ENCODE measurements at places on chromosomes 1 and 21.
A peak's percentile ranks its signal among the peaks of the same experiment; 100 is the strongest.

GRCh38 chr1:66370462-66370971 lies 163.4 kb upstream of the SGIP1 start:
- DNase-seq = no peak

GRCh38 chr1:178660461-178660860 lies 64.6 kb upstream of the RALGPS2 start:
- no peak for DNase-seq

DNA sequence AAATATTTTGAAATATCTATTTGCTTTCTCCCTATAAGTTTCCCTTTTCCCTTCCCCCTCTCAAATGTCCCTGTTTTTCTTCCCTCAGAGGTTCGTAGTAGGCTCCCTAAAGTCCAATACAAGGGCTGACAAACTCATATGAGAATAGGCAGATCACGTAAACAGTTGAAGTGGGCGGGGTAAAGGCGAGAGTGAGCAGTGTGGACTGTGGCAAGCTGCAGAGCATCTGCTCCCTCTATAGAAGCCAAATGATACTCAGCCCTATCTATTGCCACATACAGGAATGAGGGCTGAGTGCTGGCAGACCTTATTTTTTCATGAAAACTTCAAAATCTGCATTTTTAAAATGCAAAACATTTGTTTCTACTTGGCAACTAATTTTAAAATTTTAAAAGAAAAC lies 26.3 kb downstream of the PRDX6 start:
- no peak for DNase-seq

DNA sequence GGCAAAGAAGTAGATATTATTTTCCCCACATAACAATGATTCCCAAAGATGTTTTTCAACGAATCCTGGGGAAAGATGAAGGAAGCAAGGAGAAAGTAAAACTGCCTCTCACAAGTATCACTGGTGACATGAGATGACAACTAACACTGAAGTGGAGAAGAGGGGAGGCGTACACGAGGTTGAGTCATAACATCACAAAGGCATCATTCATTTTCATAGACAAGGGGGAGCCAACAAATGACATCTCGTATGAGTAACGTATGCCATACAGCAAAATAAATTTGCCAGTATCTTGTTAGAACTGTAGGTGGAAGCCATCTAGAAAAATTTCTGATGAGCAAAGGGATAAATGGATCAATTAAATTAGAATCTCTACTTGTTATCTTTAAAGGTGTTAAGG lies 56.6 kb downstream of the ATP1B1 start:
- DNase-seq = no peak

- no peak for DNase-seq
Observed at GRCh38 chr1:151565502-151566189, 25.5 kb downstream of the TUFT1 start.

- no peak for DNase-seq
Observed at GRCh38 chr1:78755986-78756385, 106.4 kb downstream of the IFI44 start.

GRCh38 chr1:31470794-31471315 lies 57.8 kb downstream of the SERINC2 start:
- DNase-seq = no peak

GRCh38 chr1:28132171-28133167 lies 44.0 kb downstream of the PTAFR start:
- DNase-seq = no peak

DNA sequence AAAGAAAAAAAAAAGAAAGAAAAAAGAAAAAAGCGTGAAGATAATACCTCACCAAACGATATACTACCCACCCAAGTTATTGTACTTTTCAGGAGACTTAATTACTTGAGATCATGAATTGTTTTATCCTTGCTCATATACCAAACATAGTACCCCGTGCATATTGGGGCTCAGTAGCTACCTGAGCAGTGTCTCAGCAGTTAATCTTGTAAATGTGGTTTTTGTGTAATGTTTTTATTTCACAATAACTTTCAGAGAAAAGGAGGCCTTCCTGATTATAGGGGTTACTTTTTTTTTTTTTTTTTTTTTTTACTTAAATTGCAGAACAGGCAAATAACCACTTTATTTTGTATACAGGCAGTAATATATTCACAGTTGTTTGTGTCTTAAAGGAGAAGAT lies 80.3 kb downstream of the OSBPL9 start:
- DNase-seq = no peak

- DNase-seq = no peak
Observed at GRCh38 chr1:17791055-17791390, 35.9 kb downstream of the ACTL8 start.

DNA sequence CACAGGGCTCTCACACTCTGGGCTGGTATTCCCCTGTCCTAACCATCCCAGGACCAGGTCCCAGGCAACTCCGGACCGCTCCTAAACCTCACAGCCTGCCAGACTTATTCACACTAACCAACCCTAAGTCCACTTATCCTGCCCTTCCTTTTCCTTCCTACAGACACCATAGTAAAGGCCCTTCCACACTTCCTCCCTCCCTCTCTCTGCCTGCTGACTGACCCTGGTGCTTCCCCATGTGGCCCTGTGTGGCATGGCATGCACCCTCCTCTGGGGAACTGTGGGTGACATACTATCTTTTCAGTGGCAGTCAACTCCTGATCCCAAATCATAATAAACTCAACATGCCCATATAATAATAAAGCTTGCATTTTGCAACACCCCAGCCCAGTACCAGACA lies 155.1 kb upstream of the DNAH14 start:
- no peak for DNase-seq

DNA sequence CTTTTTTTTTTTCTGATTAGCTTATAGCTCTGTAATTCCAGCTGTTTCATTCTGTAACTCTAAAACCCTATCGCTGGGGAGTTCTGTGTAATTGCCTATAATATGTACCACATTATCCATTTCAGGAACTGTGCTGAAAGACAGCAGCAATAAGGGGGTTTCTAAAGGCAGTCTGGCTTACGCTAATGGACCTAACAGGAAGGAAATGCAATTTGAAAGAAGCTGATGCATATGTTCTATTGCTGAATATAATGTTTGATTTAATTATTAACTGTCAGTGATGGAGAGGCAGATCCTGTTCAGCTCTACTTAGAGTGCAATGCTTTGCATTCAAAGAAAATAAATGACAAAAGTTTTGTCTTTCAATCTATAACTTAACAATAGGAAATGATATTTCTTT lies 209.4 kb upstream of the SNX7 start:
- DNase-seq = no peak

DNA sequence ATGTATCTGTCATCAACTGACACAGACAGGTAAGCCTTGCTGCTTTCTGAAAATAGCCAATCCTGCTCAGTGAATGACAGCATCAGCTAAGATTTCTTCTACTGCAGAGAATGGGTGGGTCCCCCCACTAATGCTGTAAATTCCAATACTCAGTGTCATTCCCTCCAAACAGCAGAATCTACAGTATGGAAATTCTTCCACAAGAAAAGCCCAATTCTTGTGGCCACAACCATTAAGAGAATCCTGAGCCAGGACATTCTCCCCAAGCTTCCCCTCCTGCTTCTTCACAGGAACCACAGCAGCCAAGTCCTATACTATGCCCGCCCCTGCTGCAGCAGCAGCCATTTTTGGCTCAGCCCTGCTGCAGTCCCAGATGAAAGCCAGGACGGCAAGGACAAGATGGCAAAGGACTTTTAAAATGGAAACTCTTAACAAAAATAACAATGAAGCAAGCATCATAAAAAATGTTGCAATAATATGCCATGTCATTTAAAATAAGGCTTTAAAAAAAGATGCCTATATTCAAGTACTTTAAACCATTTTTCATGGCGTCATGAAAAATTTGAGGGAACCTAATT lies 26.8 kb downstream of the EIF4G3 start:
- DNase-seq = no peak

DNA sequence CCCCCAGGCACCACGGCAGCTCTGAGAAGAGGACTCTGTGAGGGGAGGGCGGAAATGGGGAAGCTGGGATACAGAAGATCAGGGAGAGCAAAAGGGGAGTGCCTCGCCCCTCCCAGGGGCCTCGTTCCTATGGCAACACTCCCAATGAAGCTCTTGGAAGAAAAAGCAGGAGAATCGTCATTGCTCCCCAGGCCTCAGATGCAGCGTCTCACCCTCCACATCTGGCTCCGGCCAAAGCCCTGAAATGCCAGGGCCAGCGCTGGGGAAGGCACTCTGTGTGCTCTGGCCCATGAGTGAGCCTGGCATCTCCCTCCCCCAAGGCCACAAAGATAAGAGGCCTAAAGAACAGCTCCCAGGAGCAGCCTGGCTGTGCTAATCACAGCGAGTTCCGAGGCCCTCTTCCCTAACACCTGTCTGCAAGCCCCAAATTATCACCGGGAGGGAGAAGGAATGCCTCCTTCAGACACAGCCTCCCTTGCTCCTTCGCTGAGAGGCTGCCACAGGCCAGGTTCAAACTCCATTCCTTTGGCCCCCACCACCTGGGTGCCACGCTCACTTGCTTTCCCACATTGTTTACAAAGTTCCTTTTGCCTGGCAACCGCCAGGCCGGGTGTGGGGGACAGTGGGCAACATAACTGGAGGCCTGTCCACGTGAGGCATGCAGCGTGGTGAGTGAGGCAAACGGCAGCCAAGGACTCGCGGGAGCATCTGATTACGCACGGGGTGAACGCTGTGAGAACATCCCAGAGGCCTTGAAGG lies 27.8 kb downstream of the ECE1 start:
- no peak for DNase-seq

- DNase-seq = no peak
Observed at GRCh38 chr21:35547946-35548774, 499.1 kb upstream of the RUNX1 start.

- no peak for DNase-seq
Observed at GRCh38 chr1:40224040-40224439, 23.7 kb upstream of the TMCO2 start.

DNA sequence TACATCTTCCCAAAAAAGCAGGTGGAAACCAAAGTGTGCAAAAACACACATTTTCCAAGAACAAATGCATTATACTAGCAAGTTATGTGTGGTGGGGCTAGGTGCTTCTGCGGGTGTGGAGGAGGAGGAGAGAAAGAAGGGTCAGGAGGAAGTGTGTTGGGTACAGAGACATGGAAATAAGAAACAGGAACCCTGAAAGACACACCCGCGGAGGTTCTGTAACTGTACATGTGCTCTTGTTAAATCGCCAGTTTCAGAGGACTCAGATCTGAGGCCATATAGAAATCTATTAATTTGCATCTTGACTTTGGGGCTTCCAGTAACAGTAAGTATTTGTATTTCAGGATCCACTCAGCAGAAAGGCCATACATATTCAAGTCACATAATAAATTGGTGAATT lies 30.9 kb downstream of the ERG start:
- DNase-seq = no peak

DNA sequence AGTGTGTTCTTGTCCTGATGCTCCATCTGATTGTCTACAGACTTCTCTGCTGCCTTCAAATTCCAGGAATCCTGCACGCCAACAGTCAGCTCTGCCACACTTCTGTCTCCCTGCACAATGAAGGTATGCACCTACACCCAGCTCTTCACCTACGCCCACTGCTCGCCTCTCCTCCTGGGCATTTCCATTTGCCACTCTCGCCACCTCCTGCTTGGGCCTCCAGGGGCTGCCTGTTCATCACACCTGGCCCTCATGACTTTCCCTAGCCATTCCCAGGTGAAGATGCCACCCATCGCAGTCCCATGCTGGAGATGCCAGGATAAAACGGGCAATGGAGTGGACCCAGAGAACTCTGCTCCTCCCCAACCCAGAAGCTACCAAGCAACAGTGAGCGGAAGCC lies 96.5 kb upstream of the ATP1A1 start:
- DNase-seq = no peak

GRCh38 chr1:3466366-3467075 lies 12.1 kb downstream of the ARHGEF16 start:
- no peak for DNase-seq

DNA sequence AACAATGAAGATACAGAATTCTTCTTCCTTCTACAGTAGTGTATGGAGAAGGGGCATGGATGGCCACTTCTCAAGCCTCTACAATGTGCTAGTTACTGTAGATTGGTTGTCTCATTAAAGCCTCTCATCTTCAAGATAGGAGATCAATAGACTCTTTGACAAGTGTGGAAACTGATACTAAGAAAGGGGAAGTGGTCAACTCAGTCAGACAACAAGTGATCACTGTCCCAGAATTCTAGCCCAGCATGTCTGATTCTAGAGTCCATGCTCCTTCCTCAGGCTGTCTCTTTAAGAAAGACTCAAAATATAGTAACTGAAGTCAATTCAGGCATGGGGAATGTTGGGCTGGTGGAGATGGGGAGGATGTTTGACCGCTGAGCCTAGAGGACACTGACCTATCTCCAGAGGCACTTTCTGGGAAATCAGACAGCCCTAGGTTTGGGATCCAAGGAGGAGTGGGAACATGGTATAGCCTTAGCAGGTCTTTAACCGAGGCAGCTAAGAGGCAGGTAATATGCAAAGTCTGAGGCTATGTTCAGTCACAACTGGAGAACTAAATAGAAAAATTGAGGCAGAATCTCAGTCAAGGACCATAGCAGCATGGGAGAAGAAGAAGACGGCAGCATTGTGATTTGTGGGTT lies 39.3 kb upstream of the EYA3 start:
- no peak for DNase-seq

GRCh38 chr1:205325334-205325884 lies 3.9 kb upstream of the NUAK2 start:
- peak; percentile 54 for DNase-seq

- no peak for DNase-seq
Observed at GRCh38 chr21:39099859-39100258, 83.4 kb downstream of the PSMG1 start.

All from activated CD4-positive, alpha-beta memory T cell treated with anti-CD3 and anti-CD28 coated beads, Interleukin-2, amount 10 ng/mL, durations not matched to agents 7 days and 5 days (primary cell).